Fibroblast of skin of left quadriceps (primary cell): ENCODE measurements at places on chromosomes 1 and 21.

GRCh38 chr1:28480308-28480707 lies 25.5 kb upstream of the RCC1 start:
- DNase-seq = no peak

DNA sequence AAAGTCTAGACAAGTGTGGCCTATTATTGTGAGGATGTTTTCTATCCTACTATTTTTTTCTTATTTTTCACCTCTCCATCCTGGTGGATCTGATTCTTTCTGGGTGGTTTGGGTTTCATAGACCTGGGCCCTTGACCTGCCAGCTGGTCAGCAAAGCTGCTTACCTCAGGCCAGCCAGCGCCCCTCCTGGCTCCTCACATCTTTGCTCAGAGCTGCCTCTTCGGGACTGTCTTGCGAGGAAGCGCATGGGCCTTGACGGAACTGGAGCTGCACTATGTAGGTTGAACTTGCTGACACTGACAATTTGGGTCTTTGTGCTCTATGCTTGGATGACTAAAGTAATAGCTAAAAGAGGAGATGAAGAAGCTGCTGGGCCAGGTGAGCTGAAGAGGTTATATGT lies 138.5 kb upstream of the SYT6 start:
- DNase-seq = no peak

DNA sequence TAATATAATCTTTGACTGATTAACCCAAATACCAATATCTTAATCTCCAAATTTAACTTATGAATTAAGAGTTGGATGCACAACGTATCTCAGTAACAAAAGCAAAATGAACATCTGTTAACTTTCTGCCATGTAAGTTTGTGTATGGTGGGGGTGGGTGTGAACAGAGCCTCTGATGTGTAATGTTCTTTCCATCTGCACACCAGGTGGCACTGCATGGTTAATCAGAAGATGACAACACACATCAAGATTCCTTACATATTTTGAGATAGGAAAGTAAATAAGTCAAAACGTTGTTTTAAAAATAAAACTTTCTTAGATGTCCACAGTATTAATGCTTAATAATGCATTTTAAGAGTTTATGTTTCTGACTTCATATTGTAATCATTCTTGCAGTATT lies 251.9 kb downstream of the DPYD start:
- DNase-seq = peak; percentile 33

GRCh38 chr1:230509281-230509977 lies 83.3 kb upstream of the PGBD5 start:
- DNase-seq = peak; percentile 44

- DNase-seq = no peak
Observed at GRCh38 chr1:201376464-201377374, 761 bp downstream of the TNNT2 start.

- peak; percentile 23 for DNase-seq
Observed at GRCh38 chr1:13965770-13966398, 265.9 kb downstream of the PRDM2 start.

GRCh38 chr1:213947200-213947801 lies 40.5 kb upstream of the PROX1 start:
- DNase-seq = no peak

DNA sequence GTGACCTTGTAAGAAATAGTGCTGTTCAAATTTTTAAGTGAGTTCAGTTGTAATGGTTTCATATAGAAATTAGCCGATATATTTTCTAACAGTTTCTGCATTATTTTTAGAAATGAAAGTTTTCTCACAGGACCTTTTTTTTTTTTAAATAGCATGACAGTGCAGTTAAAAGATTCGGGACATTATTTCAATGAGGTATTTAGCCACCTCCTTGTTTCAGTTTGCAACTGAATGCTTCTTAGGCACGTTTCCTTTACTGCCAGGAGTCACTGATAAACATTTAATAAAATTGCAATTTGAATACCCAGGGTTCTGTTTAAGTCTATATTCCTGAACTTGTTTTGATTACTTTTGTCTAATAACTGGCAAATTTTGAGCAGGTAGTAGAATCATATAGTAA lies 304.7 kb downstream of the TM2D1 start:
- DNase-seq = no peak

- no peak for DNase-seq
Observed at GRCh38 chr1:245124644-245125043, 30.1 kb upstream of the KIF26B start.

DNA sequence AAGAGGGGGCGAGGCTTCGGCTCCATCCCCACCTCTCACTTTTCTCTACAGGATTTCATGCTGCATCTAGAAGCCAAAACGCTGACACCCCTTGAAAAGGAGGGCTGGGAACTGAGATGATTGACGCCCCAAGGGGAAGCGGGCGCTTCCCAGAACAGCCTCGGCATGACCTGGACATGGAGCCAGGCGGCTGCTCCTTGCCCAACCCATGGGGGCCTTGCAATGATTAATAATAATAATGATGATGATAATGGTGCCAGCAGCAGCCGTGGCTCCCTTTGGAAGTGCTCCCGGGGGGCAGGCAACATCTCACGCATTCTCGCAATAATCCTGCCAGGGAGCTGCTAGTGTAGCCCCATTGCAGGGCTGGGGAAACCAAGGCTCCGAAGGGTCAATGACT lies 78.2 kb downstream of the RAP1GAP start:
- no peak for DNase-seq

DNA sequence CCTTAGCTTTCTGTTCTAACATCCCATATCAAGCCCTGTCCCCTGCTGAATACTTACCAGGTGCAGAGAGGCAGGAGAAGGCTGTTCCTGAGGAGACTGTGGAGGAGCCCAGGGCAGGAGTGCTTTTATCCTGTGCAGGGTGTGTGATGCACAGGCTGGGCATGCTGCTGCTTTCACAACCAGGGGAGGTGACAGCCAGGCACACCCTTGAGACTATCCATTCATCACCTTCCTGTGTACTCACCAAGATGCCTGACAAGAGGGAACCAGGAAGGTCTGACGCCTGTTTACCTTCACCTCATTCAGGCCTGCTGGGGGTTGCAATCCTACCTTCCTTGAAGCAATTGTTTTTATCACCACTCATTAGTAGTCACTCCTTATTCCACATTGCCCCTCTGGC lies at the start of gene LCE3E:
TSS of gene LCE3E (minus strand) at position 100 of the 400 bp plus-strand sequence. CDS start 572 bp downstream, outside the sequence.
- no peak for DNase-seq

GRCh38 chr1:2480236-2480985 lies 4.3 kb downstream of the PLCH2 start:
- no peak for DNase-seq

GRCh38 chr1:3460672-3461131 lies 6.2 kb downstream of the ARHGEF16 start:
- no peak for DNase-seq

DNA sequence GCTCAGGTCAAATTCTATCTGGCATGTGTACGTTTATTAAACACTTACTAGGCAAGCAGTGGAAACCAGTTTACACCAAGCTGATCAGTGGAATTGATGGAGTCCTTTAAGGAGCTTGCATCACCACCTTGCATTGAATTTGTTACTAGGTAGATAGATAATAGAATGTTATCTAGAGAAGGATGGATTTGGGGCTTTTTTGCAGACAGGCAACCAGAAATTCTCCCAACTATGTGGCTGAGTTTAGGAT lies 44.9 kb downstream of the HHAT start:
- DNase-seq = no peak

GRCh38 chr1:47388030-47388890 lies 27.8 kb upstream of the FOXE3 start:
- no peak for DNase-seq

DNA sequence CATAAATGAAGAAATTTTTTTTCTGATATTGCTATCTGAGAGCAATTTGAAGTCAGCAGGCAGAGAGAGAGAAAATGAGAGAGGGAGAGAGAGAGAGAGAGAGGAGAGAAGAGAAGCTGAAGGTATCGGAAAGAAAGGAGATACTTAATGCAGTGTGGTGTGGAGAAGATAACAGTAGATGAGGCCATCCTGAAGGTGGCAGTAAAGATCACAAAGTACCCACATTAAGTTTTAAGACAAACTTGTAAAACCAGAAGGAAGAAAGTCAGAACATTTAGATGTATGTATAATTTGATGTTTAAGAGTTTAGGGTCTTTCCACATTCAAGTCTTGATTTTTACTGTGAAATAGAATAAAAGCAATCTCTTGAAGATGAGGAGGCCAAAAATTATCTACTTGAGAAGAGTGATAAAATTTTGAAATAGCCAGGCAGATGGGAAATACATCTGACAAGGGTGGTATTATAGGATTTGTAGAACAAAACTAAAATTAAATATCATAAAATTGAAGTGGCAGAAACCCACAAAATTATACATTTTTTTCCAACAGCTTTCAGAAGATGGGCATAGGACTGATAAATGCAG lies 1753.4 kb downstream of the MRPL39 start:
- DNase-seq = peak; percentile 4

GRCh38 chr1:3914911-3915310 lies 14.8 kb upstream of the C1orf174 start:
- DNase-seq = no peak

DNA sequence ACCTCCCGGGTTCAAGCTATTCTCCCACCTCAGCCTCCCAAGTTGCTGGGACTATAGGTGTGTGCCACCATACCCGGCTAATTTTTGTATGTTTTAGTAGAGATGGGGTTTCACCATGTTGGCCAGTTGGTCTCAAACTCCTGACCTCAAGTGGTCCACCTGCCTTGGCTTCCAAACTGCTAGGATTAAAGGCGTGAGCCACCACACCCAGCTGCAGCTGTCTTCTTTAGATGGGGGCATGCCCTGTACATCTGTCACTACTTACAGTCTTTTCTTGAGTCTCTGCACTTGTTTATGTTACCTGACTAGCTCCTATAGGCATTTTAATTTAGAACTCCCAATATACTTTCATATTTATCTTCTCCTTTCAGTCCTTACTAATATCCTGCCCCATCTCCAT lies 64.2 kb downstream of the SELENOF start:
- DNase-seq = no peak

GRCh38 chr1:62111084-62111483 lies 83.6 kb upstream of the L1TD1 start:
- DNase-seq = no peak

GRCh38 chr1:171653796-171654195 lies 1.3 kb upstream of the MYOC start:
- no peak for DNase-seq

DNA sequence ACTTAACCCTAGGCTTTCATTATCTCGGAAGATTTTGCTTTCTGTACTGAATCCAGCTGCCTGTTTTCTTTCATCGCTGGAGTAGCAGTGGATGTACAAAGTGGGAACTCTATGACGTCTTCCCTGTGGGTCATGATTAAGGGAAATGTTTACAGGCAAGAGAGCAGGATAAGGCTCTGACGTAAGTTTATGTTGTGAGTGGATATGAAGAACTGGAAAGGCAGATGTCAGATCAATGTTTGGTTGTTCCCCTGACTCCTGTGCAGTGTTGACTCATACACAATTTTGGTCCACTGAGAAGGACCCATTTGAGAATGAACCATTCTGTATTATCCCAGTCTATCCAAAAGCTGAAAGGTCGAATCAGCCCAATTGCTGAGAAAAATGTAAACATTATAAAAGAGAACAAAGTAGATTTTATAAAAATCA lies 292.4 kb downstream of the GRIK1 start:
- no peak for DNase-seq

DNA sequence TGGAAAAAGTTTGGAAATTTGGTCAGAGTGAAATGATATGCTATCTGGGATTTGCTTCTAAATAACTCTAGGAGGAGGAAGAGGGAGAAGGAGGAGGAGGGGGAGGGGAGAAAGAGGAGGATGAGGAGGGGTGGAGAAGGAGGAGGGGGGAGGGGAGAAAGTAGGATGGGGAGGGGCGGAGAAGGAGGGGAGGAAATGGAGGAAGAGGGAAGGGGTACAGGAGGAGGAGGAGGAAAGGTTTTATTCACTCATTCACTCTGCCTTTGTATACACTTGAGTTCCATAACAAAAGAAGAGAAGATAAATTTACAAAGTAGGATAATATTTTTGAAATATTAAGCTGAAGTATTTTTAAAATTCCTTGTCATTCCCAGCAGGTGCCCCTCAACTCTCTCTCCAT lies 6.3 kb upstream of the VPS26C start:
- no peak for DNase-seq

- DNase-seq = peak; percentile 7
Observed at GRCh38 chr1:70667494-70668170, 256.6 kb downstream of the CTH start.

GRCh38 chr1:180912211-180912800 lies 391 bp upstream of the KIAA1614 start:
- no peak for DNase-seq

DNA sequence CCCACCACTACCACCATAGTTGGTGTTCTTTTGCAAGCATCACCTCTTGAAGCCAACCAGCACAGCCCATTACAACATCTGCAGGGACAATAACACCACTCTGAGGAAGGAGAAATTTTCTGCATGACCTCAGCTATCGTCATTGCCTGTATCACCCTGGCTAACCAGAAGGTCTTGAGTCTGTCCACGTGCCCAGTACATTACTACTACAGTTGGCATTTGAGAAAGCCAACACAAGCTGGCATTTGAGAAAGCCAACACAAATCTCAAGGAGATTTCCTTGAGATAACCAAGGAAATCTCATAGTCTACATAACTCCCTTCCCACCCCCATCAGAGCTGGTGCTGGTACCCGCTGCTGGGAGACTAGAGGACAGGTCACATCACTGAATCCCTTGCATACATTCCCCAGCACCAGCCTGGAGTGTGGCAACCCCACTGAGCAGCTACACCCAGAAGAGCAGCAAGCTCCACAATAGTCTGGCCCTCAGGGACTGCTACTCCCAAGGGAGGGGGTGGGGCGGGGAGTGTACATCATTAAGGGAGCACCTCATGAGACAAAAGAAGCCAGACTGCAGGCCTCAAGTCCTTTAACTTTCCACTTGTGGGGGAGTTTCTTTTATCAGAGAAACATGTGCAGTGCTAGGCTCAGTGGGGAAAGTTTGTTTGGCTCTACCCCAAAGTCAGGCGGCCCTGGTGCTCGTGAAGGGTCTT lies 46.0 kb upstream of the GUCA2A start:
- no peak for DNase-seq

GRCh38 chr1:109641078-109641740 lies 14.7 kb upstream of the GSTM4 start:
- no peak for DNase-seq

DNA sequence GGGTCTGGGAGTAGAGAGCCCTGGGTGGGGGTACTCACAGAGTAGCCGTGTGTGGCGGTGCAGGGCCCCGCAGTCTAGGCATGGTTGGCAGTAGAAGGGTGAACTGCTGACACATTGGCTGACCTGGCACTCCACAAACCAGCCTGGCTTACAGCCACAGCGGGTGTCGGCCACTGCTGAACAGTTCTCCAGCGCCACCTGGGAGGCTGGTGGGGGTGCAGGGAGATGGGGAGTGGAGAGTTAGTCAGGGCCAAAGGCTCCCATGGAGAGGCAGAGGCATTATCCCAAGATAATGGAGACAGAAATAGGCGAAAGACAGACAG lies 1.5 kb downstream of the TNFRSF25 start:
- no peak for DNase-seq
